Uterine smooth muscle cell (primary cell): ENCODE measurements at places on chromosomes 5 and 9. TPM values are rescaled to one million over a fixed set of nuclear protein-coding genes. Genes with fewer than 3 reads are reported as not detected.

SLC45A2 gene
- under 0.01 TPM in 2 replicates for total RNA-seq

PRDM9 gene
- total RNA-seq, result not detected in 2 replicates

DNM1 gene
- 19.5 and 20.7 TPM in 2 replicates for total RNA-seq

MARVELD2 gene
- total RNA-seq, result 0.44 and 0.75 TPM in 2 replicates

FST gene
- 15.0 and 30.8 TPM in 2 replicates for total RNA-seq

MAP1B gene
- 215 and 278 TPM in 2 replicates for total RNA-seq

ANKRD34B gene
- total RNA-seq, result not detected in 2 replicates
